ENCODE measurements at places on chromosomes 13 and 19.

DNA sequence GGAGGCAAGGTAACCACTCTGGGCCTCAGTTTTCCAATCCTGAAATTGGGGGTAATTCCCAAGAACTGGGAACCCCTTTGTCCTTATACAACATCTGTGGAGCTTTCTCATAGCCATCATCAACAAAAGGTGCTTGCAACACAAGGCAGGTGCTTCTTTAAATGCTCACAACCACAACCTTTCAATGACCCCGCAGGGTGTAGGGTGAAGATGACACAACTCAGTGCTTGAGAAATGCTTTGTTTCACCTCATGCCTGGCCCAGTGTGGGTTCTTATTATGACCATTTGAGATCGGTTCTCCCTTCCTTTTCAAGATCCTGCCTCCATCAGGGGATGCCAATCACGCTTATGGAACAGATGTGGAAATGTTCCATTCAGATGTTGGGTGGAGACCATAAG lies 8.4 kb downstream of the WIZ start:
- DNase-seq, result no peak

GRCh38 chr13:65063753-65064152 lies 2166.4 kb downstream of the PCDH9 start:
- DNase-seq, result no peak

DNA sequence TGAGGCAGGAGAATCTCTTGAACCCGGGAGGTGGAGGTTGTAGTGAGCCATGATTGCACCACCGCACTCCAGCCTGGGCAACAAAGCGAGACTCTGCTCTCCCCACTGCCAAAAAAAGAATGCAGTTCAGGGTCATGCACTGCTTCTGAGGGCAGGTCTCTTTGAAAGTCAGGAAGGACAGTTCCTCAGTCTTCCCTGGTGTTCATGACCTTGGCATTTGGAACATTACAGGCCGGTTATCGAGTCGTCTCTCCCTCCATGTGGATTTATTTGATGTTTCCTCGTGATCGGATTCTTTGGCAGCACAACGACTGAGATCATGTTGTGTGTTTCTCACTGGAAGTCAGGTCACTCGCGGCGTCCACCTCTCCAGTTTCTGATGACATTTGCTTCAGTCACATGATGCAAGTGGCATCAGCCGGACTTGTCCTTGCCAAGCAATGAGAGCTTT lies 17.2 kb downstream of the FGF21 start:
- DNase-seq, result no peak

- no peak for DNase-seq
Measured at GRCh38 chr19:45071545-45071938, 4.7 kb downstream of the ZNF296 start.

DNA sequence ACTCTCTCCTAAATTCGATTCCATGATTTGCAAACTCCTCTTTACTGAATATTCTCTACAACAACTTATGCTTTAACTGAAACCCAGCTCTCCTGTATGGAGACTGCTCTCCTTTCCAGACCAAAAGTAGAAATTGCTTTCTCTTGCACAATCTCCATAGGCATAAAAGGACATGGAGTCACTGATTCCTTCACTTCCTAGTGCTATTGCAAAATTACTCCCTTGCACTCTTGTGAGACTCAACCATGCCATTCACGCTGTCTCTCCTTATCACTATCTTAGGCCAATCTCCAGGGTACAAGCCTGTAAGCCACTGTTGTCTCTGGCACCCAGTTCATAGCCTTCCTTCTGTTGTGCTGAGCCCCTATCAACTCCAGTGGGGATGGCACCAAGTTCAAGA lies 30.6 kb downstream of the SERPINE3 start:
- DNase-seq, result no peak

DNA sequence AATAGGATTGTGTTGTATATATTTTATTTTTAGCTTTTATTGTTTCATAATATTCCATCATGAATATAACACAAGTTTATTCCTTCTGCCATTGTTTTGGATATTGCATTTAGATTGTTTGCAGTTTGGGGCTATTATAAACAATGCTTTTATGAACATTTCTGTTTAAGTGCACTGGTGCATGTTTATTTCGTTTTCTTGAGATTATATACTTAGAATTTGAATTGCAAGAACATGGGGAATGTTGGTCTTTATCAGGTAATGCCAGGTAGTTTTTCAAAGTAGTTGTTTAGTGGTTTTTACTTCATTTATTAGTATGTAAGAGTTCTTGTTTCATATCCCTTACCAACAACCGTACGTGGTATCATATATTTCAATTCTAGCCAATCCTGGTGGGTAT lies 4.3 kb downstream of the LSM14A start:
- no peak for DNase-seq

GRCh38 chr13:95323930-95324662 lies 22.8 kb upstream of the ABCC4 start:
- no peak for DNase-seq

DNA sequence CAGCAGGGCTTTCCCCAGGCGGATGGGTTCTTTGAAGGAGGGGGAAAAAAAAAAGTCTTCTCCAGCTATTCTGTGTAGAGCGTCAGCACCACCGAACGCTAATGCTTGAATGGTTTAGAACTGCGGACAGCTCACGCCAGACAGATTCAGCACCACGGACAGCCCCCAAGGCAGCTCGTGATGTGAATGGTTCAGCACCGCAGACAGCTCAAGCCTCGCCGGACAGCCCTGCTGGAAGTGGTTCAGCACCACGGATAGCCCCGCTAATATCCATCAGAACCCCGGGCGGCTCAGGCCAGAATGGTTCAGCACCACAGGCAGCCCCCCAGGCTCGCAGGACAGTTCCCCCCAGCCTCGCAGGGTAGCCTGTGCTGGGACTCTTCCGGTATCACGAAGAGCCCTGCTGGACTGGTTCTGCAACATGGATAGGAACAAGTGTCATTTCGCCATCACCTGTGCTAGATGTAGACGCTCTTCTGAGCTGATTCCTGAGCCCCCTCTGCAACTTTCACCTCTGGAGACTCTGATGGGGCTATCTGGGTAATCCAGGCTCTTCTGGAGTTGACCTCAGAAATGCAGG lies 4.9 kb upstream of the SMIM17 start:
- no peak for DNase-seq
